ENCODE measurements at places on chromosomes 6 and 20. TPM values are rescaled to one million over a fixed set of nuclear protein-coding genes. Genes with fewer than 3 reads are reported as not detected.

Gene TOX2
- 1.7 TPM for total RNA-seq

Gene RNASET2
- total RNA-seq, result 11.1 TPM

Gene OR2H2
- not detected for total RNA-seq

Gene GNMT
- not detected for total RNA-seq

Gene C6orf132
- total RNA-seq, result 0.06 TPM

All from bladder microvascular endothelial cell (primary cell).